ENCODE measurements at places on chromosomes 4 and X.

DNA sequence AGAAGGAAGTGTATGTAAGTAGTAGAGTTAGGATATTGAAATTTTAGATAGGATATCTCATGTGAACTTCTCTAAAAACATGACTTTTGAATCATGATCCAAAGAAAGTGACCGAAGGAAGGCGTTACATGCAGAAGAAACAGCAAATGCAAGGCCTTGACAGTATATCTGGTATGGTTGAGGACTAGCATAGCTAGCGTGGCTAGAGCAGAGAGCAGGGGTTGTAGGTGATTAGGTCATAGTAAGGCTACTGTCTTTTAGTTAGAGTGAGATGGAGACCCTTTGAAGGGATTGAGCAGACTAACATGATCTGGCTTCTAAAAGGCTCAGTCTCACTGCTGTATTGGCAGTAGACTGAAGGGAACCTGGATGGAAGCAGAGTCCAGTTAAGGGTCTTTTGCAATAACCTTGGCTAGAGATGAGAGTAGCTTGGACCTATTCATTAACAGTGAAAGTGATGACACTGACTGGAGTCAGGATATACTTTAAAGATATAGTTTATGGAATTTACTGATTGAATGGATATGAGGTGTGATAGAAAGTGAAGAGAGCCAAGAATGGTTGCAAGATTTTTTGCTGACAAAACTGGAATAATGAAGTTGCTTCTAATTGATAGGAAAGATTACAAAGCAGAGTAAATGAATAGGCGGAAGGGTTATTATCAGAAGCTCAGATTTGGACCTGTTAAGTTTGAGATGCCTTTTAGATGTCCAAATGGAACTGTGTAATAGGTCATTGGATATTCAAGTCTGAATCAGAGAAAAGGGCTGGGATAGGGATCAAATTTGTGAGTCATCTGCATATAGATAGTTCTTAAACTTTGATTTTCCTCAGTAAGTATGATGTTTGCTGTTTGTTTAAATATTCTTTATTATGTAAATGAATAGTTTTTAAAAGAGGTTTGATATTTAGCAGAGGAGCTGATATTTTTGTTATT is 59.8 kb downstream of the MRPL1 start:
- DNase-seq: no peak

DNA sequence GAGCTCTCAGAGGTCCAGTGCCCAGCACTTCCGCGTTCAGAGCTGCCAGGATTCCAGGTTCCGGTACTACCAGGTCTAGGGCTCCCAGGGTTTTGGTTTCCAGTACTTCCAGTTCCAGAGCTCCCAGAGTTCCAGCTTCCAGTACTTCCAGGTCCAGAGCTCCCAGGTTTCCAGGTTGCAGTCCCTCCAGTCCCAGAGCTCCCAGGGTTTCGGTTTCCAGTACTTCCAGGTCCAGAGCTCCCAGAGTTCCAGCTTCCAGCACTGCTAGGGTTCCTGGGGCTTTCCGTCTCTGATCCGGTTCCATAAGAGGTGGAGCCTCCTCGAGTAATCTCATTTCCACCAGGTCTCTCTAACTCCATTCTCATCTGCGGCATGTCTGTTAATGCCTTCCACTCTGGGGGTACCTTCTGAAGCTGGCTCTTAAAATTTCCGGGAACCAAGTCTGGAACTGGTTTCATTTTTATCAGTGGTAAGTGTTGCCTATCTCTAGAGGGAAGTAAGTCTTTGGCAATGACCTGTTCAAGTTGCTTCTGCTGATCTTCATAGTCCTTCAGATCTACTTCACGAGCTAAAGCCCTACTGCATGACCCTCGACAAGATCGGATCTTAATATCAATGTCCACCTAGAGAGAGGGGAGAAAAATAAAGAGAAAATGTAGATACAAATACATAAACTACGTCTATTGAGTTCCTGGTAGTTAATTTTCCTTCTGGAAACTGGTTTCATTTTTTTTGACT is 4.1 kb downstream of the FGA start:
- no peak for DNase-seq

GRCh38 chr4:159698336-159698735 is 595.5 kb downstream of the RAPGEF2 start:
- no peak for DNase-seq

DNA sequence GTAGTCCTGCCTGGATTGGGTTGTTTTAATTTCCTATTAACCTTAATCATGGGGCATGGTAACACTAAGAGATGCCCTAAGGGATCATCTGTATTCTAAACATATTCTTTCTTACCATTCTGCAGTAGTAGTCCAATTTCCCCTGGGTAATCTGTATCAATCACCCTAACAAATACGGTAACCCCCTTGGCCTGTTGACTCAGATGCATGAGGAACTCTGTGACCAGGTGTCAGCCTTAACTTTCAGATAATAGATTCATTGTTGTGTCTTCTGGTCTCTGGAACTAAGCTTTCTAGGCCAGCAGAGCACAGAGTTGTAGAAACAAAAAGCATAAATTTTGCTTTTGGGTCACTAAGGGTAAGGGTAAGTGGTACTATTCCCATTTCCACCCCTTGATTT is 13.1 kb upstream of the BANK1 start:
- no peak for DNase-seq

- no peak for DNase-seq
Observed at GRCh38 chr4:184011826-184012380, 106.8 kb downstream of the STOX2 start.

DNA sequence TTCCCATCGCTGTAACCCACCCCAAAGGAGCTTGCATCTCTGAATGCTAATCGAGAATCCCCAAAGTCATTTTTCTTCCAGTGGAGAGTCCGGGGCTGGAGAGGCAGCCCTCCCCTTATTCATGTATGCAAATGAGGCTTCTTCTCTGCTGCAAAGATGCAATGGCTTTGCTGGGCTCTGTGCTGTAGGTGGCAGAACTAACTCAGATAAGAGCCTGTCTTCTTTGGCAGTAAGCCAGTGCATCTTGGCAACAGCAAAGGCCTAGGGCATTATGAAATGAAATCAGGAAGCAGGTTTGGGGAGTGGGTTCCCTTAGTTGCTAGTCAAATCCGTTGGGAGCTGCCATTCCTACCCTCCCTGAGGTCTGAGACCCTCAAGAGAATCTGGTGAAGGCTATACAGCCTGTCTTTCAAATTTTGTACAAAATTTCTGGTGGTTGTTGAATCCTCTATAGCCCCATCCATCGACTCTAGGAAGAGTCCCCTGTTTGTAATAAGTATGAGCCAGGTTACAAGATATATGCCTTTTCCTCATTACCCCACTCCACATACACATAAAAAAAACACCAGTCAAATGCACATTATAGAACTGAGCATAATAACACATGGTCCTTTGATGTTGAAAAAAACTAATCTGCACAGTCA is 290.6 kb upstream of the TAPT1 start:
- DNase-seq: peak; percentile 83

DNA sequence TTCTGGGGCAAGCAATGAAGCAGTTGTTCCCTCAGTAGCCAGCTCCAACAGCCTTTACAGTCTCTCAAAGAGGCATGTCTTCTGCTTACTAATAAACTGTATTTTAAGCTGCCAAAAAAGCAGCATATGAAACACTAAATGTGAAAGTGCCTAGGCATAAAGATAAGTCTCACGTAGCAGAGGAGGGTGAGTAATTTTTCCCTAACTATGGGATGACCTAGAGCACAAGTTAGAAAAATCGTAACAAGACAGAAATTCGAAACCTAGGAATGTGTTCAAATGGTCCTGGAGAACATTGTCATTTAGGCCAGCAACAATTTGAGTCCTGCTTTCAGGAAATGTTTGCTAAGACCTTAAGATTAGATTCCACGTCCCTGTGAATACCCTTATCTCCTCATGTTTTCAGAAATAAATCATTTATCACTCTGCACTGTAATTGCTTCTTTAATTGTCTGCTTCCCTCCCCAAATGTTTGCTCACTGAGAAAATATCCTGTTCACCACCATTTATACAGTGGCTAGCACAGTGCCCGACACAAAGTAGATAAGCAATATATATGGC is 222.2 kb downstream of the KCNIP4 start:
- DNase-seq: no peak

- DNase-seq: no peak
Observed at GRCh38 chr4:68182382-68182820, 52.7 kb upstream of the TMPRSS11F start.

DNA sequence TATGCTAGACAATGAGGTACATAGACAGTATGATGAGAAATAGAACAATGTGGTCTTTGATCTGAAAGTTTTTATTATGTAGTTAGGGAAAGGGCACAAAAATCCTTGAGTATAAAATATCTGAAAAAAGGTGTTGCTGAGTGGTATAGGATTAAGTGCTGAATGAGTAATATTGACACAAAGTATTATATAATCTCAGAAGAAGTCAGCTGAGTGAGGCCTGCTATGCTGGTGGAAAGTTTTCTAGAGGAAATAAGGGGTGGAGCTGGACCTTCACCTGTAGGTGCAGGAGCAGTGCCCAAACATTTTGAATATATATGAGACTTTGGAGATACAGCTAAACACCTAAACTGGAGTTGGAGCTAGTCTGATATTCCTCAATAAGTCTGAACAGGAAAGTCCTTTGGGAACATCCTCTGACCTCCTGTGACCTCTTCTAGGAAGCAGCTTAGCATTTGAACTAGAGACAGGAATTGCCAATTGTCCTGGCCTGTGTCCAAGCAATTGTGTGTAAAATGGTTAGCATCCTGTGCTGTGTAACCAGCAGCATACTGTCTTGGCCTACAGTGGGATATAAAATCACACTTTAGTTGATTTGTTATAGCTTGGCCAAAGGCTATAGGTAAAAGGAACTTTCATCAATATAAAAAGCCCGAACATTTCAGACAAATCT is 285.3 kb downstream of the ANKRD50 start:
- DNase-seq: no peak

GRCh38 chrX:19829814-19830213 is 57.6 kb downstream of the SH3KBP1 start:
- DNase-seq: no peak

DNA sequence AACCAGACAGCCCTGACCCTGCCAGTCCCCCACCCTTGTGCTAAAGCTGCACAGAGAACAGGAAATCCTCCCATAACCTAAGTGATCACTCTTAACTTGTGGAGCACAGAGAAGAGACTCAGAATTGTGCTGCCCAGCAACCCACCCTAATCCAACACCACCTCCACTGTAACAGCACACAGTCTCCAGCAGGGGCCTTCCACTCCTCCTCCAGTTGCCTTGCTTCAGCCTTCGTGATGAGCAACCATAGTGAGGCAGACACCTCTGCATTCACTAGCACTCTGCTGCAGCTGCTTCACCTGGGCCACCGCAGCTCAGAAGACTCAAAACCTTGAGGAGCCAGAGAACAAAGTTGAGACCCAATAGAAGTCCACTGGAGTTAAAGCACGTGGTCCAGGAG is 7.9 kb upstream of the UGT2B4 start:
- DNase-seq: no peak

GRCh38 chrX:139930916-139931645 is 1.8 kb downstream of the ATP11C start:
- no peak for DNase-seq

GRCh38 chrX:679291-679979 is 48.8 kb downstream of the SHOX start:
- no peak for DNase-seq

- no peak for DNase-seq
Observed at GRCh38 chr4:88628746-88629145, 36.5 kb downstream of the HERC3 start.

DNA sequence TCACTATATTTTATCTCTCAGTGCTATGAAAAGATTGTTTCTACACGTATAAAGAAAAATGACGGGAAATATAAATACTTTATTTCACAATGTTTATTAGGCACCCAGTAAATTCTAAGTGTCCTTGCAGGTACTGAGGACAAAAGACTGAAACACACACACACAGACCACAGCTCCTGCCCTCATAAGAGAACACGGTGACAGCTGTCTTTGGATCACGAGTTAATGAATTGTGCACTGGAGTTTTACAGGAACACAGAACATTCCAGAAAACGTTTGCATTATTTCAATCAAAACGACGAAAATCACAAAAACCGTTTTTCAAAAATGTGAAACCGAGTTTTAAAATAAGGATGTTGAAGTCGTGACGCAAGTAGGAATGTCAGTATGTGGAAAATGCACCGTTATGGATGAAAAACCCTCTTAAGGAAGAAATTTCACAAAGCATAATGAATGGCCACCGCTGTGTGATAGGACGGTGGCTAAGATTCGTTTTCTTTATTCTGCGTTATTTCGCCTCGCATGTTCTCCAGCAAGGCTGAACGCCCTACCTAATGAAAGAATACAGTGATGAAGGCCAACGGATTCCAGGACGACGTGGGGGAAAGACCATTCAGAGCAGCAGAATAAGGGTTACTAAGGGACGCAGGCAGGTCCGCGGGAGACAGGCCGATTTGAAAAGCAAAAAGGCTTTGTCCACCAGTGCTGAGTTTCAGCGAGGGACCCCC is 24.2 kb downstream of the FAM156A start:
- no peak for DNase-seq

DNA sequence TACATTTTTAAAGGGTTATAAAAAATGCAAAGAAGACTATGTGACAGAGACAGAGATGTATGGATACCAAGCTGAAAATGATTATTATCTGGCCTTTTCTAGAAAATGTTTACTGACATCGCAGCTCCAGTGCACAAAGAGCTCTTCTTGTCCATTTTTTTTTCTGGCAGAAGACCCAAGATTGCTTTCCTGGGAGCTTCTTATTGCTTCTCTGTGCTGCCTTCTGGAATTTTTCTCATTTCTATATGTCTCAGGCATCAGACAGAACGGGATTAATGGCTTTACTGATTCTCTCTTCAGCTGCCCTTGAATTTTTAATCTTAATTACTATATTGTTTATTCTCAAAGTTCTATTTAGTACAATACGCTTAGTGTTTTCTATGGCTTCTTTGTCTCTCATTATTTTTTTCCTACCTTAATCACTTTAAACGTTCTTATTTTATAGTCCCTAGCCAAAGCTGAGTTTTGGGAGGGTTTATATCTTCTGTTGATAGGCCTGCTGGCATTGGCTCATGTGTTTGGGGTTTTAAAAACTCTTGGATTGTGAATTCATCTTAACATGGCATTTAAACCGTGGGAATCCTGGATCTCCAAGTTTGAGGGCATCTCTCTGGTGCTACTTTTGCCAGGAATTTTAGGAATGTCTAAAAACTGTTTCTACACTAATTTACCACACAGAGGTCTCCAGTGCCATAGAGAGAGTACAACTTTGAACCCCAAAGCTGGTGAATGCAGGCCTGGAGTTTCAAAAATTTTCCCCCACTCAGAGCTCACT is 138.9 kb upstream of the LNX1 start:
- no peak for DNase-seq

- no peak for DNase-seq
Observed at GRCh38 chrX:1165535-1166196, 46.8 kb downstream of the CRLF2 start.

DNA sequence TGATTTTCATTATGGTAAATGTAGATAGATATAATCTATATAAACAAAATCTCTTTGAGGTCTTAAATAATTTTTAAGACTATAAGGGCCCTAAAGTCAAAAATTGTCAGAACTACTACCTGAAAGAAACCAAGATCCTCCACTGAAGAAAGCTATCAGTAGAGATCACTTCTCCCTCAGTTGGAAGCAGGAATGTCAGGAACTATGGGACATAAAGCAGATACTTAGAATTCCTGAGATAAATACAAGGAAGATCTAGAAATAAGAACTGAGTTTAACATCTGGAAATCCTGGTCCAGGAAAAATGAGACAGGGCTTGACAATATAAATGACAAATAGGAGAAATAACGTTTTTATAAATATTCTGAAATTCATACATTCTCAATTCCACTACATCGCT is 97.2 kb downstream of the ADAMTS3 start:
- DNase-seq: no peak

GRCh38 chrX:153349952-153350351 is 16.0 kb downstream of the ZNF275 start:
- no peak for DNase-seq

- DNase-seq: no peak
Observed at GRCh38 chr4:74932832-74933561, at the start of gene PARM1. Gene PARM1 (plus strand): TSS chr4:74933116. CDS start chr4:74933328, 212 bp downstream.

- DNase-seq: no peak
Observed at GRCh38 chr4:16684097-16684496, 214.3 kb downstream of the LDB2 start.

Measured in hematopoietic multipotent progenitor cell (in vitro differentiated cells).